Thoracic aorta (tissue), 2 donors: ENCODE measurements at places on chromosomes 7 and 10. TPM values are rescaled to one million over a fixed set of nuclear protein-coding genes. Genes with fewer than 3 reads are reported as not detected.

The TDRD1 gene
- total RNA-seq, result not detected

The PRPS1L1 gene
- not detected for total RNA-seq

The TAS2R3 gene
- total RNA-seq, result 0.41 TPM

The NEUROD6 gene
- not detected for total RNA-seq

The SH2D4B gene
- 0.92 TPM for total RNA-seq

The PLXDC2 gene
- total RNA-seq, result 155 TPM

The EGR2 gene
- 0.95 TPM for total RNA-seq

The GNAT3 gene
- total RNA-seq, result not detected

The ENO4 gene
- total RNA-seq, result 0.54 TPM
